CD4-positive, alpha-beta T cell treated with Interleukin-1 beta for 1 hour (primary cell): ENCODE measurements at places on chromosomes 4 and X.

GRCh38 chr4:176949029-176949428 lies 156.3 kb upstream of the VEGFC start:
- no peak for DNase-seq

GRCh38 chrX:24025741-24026403 lies 1.1 kb downstream of the KLHL15 start:
- DNase-seq, result no peak

DNA sequence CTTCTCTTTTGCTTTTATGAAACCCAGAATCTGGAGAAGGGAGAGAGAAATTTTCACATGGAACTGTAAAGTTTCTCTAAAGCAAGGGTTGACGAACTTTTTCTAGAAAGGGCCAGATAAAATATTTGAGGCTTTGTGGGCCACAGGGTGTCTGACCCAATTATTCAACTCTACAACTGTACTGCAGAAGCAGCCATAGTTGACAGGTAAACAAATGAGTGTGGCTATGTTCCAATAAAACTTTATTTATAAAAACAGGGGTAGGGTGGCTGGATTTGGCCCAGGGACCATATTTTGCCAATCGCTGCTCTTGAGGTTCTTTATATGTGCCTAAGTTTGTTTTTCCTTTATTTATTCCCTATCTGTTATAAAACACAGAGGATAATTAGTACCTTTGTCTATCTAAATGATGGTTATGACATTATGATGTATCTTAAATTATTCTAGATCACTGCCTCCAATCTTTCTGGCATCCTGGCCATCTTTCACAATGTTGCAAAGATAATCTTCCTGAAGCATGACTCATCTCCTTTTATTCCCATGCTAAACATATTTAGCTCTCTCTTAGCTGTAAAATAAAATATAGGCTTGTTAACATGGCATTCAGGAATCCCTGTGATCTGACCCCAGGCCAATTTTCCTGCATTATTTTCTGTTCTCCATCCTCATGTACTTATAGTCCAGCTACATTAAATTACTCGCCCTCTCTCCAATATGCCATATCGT lies 106.8 kb upstream of the CBLL2 start:
- no peak for DNase-seq

DNA sequence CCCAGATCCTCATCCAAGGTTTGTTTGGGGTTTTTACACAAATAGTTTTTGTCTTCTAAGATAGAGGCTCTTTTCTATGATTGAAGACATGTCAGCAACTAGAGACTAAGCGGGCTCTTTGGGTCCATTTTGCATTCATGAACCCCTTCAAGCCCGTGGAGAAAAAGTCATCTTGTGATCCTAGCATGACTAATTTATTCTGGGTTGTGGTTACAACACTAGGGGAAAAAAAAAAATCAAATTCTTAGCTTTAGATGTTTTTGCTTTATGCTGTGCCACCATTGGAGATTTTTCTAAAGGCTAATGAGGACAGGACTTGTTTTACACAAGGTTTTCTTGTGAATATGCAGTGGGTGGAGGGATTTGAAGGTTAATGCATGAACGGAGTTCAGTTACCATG lies 440.0 kb downstream of the PCDH7 start:
- no peak for DNase-seq

- no peak for DNase-seq
Observed at GRCh38 chr4:109730619-109731545, 1.0 kb upstream of the PLA2G12A start.

- no peak for DNase-seq
Observed at GRCh38 chr4:88147799-88148217, 10.6 kb downstream of the ABCG2 start.

DNA sequence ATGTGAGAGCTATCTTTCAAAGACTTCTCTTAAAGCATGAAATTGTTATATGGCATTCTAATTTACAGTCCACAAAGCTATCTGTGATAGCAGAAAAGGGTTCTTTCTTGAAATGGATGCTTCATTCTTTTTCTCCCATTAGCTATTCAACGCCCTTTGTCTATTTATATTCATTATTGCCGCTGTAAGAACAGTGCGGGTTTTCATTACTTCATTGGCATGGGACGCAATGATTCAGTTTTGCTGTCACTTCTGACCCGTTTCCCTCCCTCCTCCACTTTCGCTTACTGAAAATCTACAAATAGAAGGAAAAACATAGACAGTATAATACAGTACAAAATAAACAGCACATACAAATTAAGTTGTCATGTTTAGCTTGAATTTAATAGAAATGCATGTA lies 394.6 kb downstream of the PCDH7 start:
- no peak for DNase-seq

DNA sequence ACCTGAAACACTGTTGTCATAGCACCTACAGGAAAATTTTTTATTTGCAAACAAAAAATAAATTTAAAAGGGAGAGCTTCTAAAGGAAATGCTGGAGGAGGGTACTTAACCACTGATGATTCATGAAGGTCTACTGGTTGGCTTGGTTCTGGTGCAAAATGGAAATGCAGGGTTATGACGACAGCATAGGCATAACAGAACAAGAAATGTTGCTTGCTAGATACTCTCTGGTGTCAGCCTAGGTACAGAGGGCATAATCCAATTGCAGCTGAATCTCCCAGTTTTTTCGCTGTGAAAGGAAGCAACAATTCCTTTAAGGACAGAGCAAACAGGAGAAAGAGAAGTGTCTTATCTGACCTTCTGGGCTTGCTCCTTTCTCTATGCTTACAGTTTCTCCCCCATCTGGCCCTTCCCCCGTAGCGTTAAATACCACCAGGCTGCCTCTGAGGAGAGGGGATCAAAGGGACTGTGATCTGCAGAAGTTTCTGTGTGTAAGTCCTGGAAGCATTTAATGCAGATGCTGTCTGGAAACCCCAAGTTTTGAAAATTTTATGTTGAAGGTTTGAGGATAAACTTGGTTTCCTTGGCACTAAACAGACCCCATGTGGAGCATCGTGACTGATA lies 23.7 kb upstream of the CASK start:
- DNase-seq, result no peak

- DNase-seq, result no peak
Observed at GRCh38 chr4:8407756-8408155, 32.8 kb downstream of the ACOX3 start.

DNA sequence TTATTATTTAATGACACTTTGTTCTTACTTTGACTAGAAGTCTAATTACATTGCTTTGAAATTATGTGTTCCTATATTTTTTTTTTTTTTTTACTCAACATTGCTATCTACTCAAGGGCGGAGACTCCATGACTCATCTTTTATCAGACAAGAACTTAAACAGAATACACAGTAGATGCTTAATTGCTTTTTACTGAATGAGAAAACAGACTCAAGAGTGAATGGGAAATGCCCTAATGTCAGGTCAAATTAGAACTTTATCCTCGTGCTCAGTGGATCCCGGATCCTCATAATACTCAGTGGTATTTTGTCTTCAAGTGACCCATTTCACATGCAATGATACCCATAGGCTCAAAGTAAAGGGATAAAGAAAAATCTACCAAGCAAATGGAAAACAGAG lies 954.5 kb upstream of the IGFBP7 start:
- no peak for DNase-seq

- no peak for DNase-seq
Observed at GRCh38 chr4:158581161-158581560, 59.5 kb downstream of the RXFP1 start.

DNA sequence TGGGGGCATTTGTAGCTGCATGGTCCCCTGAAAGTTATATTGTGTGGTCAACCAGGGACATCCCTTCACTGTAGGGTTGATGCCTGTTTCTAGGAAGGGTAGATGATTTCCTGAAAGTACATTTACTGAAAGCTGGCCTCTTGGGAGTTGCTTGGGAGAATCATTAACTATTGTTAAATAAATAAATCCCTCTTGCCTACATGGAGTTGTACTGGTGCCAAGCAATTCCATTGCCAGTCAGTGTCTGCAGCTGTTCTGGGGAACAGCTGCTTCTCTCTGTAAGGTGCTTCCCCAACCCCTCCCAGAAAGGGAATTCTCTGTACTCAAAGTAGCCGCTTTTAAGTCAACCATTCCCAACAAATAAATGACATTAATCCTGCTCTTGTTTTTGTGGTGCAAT lies 51.1 kb downstream of the C4orf51 start:
- no peak for DNase-seq

GRCh38 chrX:23792861-23793553 lies 10.0 kb downstream of the SAT1 start:
- DNase-seq, result no peak

DNA sequence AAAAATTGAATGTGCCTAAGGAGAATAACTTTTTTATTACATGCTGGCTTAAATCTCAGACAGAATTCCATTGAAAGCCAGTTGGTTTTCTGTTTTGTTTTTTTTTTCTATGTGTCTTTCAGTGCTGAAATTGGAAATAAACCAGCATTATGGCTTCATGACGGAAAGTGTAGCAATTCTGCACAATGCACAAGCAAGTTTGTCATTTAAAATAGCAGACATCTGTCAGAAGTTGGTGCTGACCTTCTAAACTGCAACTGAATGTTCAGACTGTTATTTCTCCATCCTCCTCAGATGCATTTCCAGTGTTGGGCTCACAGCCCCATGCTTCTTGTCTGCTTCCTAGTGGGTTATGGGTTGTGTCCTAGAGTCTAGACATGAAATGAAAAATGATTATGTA lies 107.2 kb upstream of the LIMCH1 start:
- no peak for DNase-seq

GRCh38 chr4:94574616-94575015 lies 122.9 kb downstream of the PDLIM5 start:
- DNase-seq, result no peak

- DNase-seq, result no peak
Observed at GRCh38 chrX:133258481-133258880, 40.3 kb upstream of the TFDP3 start.

GRCh38 chrX:21932292-21933002 lies 8.1 kb upstream of the SMS start:
- DNase-seq, result peak; percentile 44

DNA sequence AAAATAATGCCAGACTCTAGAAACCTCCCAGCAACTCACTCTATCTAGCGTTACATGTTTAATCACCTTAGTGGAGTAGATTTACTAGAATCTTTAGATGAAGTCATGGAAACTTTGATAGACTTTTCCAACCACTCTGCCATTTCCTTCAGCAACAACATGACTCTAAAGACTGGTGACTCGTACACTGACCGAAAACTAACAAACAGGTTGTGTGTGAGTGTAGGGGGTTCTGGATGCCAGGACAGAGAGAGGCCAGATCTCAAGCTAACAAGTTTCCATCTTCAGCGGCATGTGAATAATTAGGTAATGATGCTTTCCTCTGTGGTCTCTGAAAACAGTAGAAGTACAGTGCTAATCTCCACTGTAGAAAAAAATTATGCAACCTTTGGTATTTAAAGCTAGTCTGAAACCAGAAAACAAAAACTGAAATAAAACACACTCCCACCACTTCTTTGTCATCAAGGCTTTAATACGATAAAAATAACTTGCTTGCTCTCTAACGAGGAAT lies 286.4 kb downstream of the PRDM5 start:
- DNase-seq, result no peak

- no peak for DNase-seq
Observed at GRCh38 chr4:75135068-75135825, 202.3 kb downstream of the PARM1 start.

DNA sequence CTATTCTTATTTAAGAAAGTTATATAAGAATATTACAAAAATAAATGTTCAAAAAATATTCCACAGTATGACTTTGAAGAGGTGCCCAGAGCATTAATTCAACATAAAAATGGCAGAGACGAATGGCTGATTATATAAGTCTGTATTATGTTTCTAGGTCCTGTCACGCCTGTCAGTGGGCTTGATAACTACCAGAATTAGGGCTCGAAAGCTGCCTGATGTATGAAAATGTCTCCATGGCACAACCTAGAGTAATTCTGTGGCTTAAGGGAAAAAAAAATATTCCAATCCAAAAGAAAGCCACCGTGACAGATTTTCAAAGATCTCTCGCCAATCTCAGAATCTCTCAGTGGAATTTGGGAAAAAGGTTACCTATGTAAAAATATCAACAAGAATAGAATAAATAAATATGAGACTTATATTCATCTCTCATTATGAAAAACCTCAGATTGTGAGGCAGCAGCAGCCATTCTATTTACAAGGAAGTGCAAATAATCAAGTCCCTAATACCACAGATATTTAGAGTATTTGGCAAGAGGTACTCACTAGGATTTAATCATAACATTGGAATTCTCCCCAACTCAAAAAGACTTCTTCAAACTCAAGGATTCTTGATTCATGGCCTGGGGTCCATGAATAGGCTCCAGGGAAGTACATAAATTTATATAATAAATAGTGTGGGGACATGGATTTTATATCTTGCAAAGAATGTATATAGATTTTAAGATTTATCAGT lies 489.1 kb upstream of the INTU start:
- no peak for DNase-seq

DNA sequence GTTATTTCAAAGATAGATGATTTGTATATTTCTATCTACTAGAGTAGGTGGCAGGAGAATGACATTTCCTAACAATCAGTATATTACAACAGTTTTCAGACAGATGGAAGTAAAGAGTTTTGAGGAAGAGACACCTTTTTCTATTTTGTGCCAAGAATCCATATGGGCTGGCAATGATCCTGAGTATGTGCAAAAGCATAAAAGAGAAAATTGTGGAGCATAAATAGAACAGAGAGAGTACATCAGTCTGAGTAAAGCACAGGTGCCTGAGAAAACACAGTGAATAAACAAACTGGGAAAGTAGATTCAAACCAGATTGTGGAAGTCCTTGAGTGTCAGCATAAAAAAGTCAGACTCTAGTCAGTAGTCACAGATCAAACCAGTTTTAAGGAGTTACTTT lies 96.8 kb upstream of the WDR44 start:
- no peak for DNase-seq

GRCh38 chrX:17519358-17519757 lies 144.4 kb downstream of the NHS start:
- no peak for DNase-seq

- no peak for DNase-seq
Observed at GRCh38 chr4:184096561-184097240, 121.0 kb downstream of the ENPP6 start.

GRCh38 chrX:130158311-130158710 lies 7.3 kb downstream of the AIFM1 start:
- no peak for DNase-seq

GRCh38 chr4:156195914-156196313 lies 242.2 kb upstream of the CTSO start:
- no peak for DNase-seq

DNA sequence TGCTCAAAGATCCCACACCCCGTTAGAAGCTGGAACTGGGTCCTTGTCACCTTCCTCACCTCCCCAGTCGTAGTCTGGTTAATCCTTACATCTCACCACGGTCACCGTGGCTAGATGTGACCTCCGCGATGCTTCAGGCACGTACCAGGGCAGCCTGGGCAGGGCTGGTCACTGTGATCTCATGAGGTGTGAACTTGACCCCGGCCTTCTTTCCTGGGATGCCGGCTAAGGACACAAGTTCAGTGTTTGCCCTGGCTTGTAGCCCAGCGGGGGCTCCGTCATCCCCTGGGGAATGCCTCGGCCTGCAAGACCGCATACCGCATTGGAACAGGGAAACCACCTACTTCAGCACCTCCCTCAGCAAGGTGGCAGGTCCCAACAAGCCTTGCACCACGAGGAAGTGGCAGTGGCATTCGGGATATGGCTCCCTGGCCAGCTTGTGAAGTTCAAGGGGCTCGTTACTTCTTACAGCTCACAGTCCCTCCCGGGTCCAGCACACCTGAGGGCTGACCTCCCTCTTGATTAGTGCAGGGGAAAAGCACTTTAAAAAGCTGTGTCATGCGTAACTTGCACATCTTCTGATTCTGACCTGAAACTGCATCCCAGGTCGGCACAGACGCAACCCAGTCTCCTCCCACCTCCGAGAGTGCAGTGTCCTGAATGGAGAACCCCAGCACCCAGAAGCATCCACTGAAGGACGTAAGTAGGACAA lies 25.9 kb downstream of the NOP14 start:
- DNase-seq, result peak; percentile 38

GRCh38 chr4:103915224-103915869 lies 195.6 kb upstream of the TACR3 start:
- no peak for DNase-seq
